WTC11 (cell line): ENCODE measurements at places on chromosomes 2 and 18.

DNA sequence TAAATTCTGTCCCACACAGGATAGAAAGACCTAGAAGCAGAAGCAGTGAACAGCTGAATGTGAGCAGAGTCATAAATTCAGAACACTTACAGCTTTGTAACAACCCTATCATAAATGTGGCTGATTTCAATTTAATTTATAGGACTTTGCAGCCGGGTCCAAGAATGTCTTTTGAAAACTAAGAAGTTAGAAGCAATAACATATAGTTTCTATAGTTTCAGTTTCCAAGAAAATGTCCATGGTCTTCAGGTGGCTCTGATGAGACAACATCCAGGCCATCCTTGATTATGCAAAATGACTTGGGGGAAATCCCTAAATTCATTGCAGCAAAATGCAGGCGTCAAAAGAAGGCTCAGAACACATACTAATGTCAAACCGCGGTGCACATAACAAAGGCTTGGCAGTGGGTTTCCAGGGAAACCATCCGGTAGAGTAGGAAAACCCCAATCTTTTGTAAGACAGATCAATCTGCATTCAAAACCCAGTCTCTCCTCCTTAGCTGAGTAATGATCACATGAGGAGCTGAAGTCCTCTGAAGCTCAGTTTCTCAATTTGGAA, 442.2 kb upstream of the ID2 start:
- DNase-seq: no peak

DNA sequence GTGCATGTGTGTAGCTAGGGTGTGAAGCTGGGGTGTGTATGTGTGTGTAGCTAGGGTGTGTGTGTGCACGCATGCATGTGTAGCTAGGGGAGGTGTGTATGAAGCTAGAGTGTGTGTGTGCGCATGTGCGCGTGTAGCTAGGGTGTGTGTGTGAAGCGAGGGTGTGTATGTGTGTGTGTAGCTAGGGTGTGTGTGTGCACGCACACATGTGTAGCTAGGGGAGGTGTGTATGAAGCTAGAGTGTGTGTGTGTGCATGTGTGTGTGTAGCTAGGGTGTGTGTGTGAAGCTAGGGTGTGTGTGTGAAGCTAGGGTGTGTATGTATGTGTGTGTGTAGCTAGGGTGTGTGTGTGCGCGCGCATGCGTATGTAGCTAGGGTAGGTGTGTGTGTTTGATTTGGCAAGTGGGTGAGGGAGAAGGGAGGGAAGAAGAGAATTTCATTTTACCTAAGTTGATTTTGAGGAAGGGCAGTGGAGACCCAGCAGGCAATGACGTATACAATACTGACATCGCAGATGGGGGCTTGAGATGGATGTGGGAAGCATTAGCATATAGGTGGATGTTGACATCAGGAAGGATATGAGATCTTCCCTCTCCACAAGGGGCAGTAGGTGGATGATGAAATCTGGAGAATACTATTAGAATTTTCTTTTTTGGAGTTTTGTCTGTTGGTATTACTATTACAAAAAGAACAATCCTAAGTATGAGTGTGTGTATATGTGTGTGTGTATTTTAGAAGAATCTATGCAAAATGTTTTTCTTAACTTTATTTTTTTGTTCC, 70.7 kb downstream of the PRELID3A start:
- DNase-seq: no peak

- no peak for DNase-seq
These were observed 104.1 kb downstream of the CHN1 start for GRCh38 chr2:174901075-174901474.

GRCh38 chr2:209425471-209426071, 1.7 kb downstream of the MAP2 start:
- DNase-seq: no peak

GRCh38 chr18:57982372-57983021, 61.5 kb upstream of the NEDD4L start:
- no peak for DNase-seq

DNA sequence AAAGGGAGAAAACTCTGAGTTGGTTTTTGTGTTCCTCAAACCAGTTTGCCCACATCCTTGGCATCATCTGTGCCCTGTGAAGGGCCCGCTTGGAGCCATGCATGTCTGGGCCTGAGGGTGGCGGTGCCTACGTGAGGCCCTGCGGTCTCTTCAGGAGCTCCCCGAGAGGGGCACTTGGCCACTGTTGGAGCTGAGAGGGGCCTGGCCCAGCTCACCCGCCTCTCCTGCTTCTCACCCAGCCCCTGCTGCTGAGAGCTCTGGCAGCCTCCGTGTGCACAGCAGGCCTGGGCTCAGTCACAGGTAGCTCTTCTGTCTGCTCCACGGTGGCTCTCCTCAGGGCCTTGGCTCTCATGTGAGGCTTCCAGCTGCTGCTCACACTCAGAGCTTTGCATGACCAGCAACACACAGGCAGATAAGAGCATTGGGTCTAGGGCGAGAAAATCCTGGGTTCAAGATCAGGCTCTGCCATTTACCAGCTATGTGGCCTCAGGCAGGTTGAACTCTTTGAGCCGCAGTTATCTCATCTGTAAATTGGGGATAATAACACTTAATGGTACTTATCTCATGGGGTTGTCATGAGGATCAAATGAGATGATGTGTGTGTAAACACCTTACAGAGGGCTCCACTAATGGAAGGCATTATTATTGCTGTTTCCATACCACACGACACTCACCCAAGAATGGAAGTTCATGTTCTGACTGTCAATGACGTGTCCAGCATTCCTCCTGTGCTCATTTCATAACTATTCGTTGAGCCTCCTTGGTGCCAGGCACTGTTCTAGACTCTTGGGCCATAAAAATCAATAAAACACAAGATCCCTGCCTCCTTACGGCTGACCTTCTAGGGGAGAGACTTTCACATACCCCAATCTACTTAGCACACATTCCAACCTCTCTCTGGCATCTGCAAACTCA, 41.6 kb upstream of the PLB1 start:
- DNase-seq: no peak

GRCh38 chr2:25671622-25672021, 1.8 kb downstream of the DTNB start:
- DNase-seq: no peak
